ENCODE measurements at places on chromosomes 1 and 21.

GRCh38 chr1:207393610-207394009, 60.5 kb upstream of the CR2 start:
- peak; percentile 92 for ATAC-seq

DNA sequence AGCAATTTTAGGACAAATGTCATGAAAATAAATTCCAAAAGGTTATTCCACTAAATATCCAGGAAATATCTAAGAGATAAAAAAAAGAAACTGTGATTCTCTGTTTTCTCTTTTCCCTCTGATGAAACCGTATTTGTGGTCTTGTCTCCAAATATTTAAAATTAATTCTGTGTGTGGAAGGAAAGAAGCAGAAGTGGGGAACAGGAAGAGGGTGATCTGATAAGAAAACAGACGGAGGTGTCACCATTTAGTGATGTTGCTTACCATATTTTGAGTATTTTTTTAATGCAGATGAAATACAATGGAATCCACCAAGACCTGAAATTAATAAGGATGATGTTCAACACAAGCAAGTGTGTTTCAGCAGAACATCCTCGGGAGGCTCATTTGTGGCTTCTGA, 29.6 kb downstream of the CLCA1 start:
- no peak for ATAC-seq

DNA sequence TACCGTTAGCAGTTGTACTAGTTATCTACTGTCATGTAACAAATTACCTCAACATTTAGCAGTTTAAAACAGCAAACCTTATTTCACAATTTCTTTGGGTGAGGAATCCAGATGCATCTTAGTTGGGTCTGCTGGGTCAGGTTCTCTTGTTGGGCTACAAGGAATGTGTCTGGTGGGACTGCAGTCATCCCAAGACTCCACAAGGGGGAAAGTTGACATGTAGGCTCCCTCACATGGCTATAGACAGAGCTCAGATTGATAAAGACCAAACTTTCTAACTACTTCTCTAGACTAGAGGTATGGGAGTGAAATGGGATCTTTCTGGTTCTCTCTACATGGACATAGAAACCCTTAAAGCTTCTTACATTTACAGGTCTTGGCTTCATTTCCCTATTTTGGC, 160.9 kb downstream of the UCK2 start:
- no peak for ATAC-seq

GRCh38 chr1:35377555-35377954, 109.0 kb downstream of the ZMYM4 start:
- ATAC-seq: 0 out of 3 replicates have a peak, but pooled peaks have one; percentile 21

DNA sequence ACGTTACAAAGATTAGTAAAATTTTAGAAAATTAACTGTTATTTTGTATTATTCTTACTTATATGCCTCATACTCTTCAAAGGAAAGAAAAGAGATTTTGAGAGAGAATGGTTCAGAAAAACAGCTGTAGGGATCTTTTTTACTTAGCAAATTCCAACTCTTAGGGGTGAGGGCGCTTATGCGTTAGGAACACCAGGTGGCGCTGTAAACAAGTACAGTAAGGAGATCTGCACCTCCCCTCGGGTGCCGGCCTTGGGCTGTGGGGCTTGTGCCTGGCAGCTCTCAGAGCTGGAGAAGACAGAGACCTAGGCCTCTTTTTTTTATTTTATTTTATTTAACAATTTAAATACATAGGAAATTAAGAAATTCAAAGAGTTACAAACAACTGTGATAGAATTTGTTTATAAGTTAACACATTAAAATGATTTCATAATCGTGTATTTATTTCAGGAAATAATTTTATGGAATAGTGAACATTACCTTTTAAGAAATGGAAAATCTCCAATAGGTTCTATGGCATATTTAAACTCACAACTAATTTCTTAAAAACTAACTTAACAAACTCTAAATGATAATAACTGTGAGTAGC, 32.6 kb downstream of the UTP25 start:
- ATAC-seq: peak; percentile 97

DNA sequence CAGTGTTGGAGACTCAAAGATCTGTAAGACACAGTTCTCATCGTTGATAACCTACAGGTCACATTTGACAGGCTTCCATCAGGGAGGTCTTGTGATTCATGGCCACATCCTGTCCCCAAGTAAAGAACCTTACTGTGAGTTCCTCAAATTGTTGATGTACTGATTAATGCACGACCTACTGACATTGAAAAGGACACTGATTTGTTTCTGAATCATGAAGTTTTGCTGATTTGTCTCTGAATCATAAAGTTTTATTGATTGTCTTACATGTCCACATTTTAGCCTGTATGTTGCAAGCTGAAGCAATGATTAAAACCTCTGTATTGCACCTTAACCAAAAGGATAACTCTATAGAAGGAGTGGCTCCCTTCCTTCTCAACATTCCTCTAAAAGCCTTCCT, 476.3 kb upstream of the RUNX1 start:
- no peak for ATAC-seq

DNA sequence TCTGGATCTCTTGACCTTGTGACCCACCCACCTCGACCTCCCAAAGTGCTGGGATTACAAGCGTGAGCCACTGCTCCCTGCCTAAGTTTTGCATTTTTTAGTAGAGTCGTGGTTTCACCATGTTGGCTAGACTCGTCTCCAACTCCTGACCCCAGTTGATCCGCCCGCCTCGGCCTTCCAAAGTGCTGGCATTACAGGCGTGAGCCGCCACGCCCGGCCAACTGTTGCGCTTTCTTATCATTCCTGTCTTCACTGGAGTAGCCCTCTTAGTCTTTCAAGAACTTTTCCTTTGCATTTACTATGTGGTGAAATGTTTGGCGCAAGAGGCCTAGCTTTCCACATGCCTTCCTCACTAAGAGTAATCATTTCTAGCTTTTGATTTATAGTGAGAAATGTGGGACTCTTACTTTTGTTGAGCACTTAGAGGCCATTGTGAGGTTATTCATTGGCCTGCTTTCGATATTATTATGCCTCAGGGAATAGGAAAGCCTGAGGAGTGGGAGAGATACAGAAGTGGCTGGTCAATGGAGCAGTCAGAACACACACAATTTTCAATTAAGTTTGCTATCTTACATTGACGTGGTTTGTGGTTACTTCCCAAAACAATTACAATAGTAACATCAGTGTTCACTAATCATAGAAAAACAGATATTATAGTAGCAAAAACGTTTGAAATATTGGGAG, 111.0 kb downstream of the ZMYM4 start:
- ATAC-seq: no peak

GRCh38 chr1:208150833-208151458, 93.2 kb downstream of the PLXNA2 start:
- ATAC-seq: no peak

DNA sequence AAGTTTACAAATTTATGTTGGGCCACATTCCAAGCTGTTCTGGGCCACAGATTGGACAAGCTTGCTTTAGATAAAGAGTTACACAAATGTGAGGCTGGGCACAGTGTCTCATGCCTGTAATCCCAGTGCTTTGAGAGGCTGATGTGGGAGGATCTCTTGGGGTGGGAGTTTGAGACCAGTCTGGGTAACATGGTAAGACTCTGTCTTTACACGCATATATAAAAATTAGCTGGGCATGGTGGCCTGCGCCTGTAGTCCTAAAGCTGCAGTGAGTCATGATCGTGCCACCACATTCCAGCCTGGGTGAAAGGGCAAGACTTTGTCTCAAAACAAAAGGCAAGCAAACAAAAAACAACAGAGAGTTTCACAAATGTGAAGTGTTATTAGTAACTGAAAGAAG, 5.9 kb upstream of the VCAM1 start:
- no peak for ATAC-seq

DNA sequence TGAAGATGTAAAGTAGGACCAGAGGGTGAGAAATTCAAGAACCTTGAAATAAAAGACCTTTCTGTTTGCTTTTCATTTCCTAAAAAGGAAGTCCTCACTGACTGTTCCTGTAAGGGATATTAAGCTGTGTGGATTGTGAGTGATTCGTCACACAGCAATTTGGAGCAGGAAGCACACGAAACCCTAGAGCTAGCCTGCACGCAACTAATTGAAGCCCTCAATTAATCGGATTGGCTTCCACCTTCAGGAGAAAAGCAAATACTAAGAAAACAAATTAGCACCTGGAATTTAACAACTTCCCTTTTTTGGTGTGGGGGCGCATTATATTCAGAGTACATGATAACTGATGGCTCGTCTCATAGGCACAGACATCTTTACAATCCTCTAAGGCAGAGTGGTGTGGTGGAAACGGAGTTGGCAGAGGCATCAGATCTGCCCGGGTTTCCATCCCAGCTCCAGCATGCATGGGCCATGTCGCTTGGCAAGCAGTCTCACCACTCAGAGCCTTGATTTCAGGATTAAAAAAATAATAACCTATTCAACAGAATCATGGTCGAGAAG, 95.2 kb downstream of the KCNJ15 start:
- peak; percentile 51 for ATAC-seq

DNA sequence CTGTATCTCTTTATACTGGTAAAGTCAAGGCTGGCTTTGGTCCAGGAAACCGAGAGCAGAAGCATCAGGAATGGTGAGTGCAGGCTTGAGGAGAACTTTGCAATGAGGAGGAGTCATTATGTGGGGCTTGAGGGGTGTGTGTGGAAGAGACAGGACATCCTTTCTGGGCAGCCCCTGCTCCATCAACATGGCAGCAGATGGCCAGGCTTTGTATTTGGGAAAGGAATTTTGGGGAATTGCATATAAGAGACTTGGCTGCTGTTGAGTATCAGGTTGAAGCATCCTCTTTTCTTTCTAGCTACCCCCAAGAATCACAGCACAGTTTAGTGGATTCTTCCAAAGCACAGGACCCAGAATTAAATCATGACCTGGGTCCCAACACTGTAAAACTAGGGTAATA, 33.4 kb downstream of the VTCN1 start:
- ATAC-seq: no peak

DNA sequence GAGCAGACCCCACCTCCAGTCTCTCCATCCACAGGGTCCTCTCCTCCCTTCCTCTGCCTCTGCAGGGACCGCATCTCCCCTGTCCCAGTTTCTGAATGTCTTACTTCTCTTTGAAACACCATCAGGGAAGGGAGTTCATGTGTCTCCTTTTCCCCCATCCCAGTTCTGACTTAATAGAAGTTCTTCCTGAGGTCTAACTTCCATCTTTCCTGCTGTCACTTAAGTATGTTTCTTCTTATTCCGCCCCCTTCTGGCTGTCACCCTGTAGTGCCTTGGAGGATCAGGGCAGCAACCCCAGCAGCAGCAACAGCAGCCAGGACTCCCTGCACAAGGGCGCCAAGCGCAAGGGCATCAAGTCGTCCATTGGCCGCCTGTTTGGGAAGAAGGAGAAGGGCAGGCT, 29.3 kb downstream of the MYOG start:
- no peak for ATAC-seq

DNA sequence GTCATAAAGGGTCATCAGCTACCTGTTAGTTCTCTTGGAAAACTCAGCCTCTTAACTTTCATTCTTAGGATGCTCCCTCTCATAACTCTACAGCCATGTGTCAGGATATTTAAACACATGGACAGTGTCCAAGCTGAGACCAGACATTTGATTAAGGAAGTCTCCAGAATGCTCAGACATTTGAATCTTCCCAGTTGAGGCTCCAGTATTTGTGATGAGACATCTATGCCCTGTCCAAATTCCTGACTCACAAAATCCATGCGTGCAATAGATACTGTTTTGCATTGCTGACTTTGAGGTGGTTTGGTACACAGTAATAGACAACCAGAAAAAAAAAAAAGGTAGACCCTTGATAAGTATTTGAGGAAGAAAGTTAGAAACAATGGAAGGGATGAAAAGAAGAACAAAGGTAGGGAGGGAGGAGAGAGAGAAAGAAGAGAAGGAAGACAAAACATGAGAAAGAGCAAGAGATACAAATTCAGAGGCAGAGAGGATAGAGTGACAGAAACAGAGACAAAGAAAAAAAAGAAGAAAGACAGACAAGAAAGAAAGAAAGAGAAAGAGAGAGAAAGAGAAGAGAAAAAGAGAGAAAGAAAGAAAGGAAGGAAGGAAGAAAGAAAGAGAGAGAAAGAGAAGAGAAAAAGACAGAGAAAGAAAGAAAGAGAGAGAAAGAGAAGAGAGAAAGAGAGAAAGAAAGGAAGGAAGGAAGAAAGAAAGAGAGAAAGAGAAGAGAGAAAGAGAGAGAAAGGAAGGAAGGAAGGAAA, 275.5 kb upstream of the PRMT6 start:
- ATAC-seq: no peak

DNA sequence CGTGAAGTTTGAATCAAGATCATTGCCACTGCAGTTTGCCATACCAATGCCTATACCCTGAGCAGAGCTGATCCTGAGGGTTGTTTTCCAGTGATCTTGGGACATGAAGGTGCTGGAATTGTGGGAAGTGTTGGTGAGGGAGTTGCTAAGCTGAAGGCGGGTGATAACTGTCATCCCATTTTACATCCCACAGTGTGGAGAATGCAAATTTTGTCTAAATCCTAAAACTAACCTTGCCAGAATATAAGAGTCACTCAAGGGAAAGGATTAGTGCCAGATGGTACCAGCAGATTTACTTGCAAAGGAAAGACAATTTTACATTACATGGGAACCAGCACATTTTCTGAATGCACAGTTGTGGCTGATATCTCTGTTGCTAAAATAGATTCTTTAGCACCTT, 78.6 kb downstream of the FMN2 start:
- no peak for ATAC-seq

- peak; percentile 42 for ATAC-seq
Observed at GRCh38 chr1:32702599-32703478, at the start of gene SYNC. SYNC (minus strand) TSS chr1:32702770; CDS start chr1:32702660, 110 bp downstream.

- ATAC-seq: no peak
Observed at GRCh38 chr1:213279410-213279809, 228.4 kb downstream of the RPS6KC1 start.

DNA sequence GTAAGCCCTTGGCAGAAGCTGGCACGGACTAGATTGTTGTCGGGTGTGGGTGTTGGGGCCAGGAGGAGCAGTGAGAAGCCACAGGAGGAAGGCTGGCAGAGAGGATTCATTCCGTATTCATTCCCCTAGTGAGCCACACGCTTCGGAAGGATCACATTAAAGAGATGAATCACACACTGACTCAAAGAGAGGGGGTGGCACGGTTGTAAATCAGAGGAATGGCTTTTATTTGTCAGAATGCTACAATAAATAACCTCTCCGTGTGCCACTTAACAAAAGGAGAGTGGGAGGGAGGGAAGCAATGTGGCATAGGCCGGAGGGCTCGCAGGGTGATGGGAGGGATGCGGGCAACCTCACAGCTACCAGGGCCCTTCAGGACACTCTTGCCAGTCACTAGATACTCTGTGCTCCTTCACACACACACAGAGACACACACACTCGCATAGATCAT, 135.5 kb downstream of the HIVEP3 start:
- ATAC-seq: peak; percentile 97

- no peak for ATAC-seq
Observed at GRCh38 chr1:167634435-167634834, 4.4 kb downstream of the RCSD1 start.

- no peak for ATAC-seq
Observed at GRCh38 chr1:195071461-195071860, 1536.8 kb downstream of the KCNT2 start.

DNA sequence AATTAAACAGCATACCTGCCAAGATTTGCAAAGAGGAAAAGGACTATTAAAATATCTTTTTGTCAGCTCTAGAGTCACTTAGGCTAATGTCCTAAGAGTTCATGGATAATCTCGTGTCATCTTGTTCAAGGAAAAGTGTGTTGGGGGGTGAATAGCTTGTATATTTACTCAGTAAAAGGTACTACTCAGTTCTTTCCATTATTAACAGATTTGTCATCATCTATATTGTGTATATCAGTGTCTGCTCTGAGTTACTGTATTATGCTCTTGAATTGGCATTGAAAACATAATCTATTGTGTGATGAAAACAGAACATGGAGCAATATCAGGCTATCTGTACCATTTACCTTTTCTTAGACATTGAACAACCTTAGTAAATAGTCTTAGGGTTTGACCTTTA, 41.9 kb downstream of the SMG7 start:
- no peak for ATAC-seq
